ENCODE measurements at places on chromosomes 5 and 9.

- no peaks in the 10 kb centered on the region for H3K36me3 ChIP-seq
- H3K4me3 ChIP-seq, result no peak overlapping the region
- no peaks in the 10 kb centered on the region for H3K4me1 ChIP-seq
- no peaks in the 10 kb centered on the region for H3K27me3 ChIP-seq
- DNase-seq, result no peak
- H3K27ac ChIP-seq, result no peak overlapping the region
Observed at GRCh38 chr9:76592974-76593347, 134.0 kb downstream of the GCNT1 start.

GRCh38 chr5:164532235-164532900 lies 1026.9 kb downstream of the MAT2B start:
- no peak overlapping the region for H3K4me3 ChIP-seq
- H3K36me3 ChIP-seq, result no peaks in the 10 kb centered on the region
- H3K27me3 ChIP-seq, result no peaks in the 10 kb centered on the region
- H3K4me1 ChIP-seq, result no peaks in the 10 kb centered on the region
- no peak overlapping the region for H3K27ac ChIP-seq

- H3K27me3 ChIP-seq, result no peaks in the 10 kb centered on the region
- no peak for DNase-seq
- H3K36me3 ChIP-seq, result no peaks in the 10 kb centered on the region
- H3K4me3 ChIP-seq, result no peak overlapping the region
- H3K27ac ChIP-seq, result no peak overlapping the region
Observed at GRCh38 chr5:103589776-103590175, 27.2 kb upstream of the NUDT12 start.

DNA sequence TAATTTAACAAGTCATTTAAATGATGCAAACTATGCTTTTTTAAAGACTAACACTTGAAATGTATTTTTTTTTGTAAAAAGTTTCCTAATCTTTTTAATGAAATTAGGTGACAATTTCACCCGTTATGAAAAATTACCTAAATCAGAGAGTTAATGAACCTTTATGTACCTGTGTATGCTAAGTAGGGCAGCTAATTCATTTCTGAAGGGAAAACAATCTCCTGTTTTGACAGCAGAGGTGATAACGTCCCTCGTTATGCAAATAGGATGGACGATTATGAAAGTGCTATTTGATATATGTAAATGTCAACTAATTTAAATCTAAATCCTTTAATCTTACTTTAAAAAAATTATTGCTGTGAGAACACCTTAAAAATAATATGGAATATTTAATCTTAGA lies 58.8 kb downstream of the MEF2C start:
- no peak overlapping the region for H3K27ac ChIP-seq
- no peak for DNase-seq
- no peaks in the 10 kb centered on the region for H3K27me3 ChIP-seq
- H3K4me1 ChIP-seq, result peaks cover 15% of the 10 kb centered on the region
- H3K4me3 ChIP-seq, result no peak overlapping the region

DNA sequence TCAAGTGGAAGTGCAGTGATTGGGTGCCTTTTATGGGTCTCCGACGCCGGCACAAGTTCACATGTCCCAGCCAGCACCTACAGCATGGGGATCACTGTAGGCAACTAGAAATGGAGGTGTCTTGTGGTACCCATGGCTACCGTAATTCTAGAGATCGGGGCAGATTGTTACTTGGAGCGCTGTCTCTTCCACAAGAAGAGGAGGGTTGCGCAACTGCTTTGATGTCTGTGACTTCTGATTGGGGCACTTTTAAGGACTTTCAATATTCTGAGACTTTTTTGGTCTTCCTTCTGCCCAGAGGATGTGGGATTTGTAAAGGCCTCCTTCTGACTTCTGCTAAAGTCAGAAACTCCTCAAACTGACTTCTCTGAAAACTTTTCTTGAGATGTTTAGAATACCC lies 41.9 kb downstream of the GLRX start:
- no peaks in the 10 kb centered on the region for H3K27me3 ChIP-seq
- H3K27ac ChIP-seq, result no peak overlapping the region
- no peak for DNase-seq
- H3K36me3 ChIP-seq, result peaks cover 81% of the 10 kb centered on the region

GRCh38 chr9:83034587-83034986 lies 28.4 kb downstream of the RASEF start:
- H3K4me3 ChIP-seq, result no peak overlapping the region
- DNase-seq, result no peak
- no peaks in the 10 kb centered on the region for H3K27me3 ChIP-seq
- H3K27ac ChIP-seq, result no peak overlapping the region
- H3K4me1 ChIP-seq, result no peaks in the 10 kb centered on the region

DNA sequence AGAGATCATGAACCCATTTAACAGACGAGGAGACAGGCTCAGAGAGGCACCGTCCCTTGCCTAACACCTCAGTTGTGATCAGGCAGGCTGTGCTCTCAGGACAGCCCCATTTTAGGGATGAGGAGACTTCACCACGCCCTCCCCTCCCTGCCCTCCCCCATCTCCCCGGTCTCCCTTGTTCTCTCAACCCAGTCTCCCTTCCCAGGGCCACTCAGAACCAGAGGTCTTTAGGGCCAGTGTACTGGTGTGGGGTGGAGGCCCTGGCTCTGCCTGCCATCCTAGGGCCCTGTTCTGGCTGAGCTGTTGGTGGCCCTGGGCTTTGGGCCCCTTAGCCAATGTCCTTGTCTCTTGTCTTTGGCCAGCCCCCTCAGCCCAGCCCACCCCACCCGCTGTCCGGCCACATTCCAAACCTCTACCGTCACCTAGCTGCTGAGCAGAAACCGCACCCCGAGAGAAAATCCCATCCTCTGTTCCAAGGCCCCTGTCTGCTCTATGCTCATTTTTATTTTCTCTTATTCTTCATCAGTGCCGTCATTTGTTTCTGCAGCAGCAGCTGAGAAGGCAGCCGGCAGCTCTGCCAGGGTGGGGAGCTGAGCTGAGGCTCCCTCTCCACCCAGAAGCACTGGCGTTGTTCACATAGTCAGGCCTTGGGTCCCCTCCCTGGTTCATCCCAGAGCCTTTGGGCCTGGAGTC lies 33.9 kb downstream of the OLFML2A start:
- no peaks in the 10 kb centered on the region for H3K36me3 ChIP-seq
- H3K4me3 ChIP-seq, result no peak overlapping the region
- DNase-seq, result no peak
- no peaks in the 10 kb centered on the region for H3K27me3 ChIP-seq
- H3K4me1 ChIP-seq, result peaks cover 24% of the 10 kb centered on the region

DNA sequence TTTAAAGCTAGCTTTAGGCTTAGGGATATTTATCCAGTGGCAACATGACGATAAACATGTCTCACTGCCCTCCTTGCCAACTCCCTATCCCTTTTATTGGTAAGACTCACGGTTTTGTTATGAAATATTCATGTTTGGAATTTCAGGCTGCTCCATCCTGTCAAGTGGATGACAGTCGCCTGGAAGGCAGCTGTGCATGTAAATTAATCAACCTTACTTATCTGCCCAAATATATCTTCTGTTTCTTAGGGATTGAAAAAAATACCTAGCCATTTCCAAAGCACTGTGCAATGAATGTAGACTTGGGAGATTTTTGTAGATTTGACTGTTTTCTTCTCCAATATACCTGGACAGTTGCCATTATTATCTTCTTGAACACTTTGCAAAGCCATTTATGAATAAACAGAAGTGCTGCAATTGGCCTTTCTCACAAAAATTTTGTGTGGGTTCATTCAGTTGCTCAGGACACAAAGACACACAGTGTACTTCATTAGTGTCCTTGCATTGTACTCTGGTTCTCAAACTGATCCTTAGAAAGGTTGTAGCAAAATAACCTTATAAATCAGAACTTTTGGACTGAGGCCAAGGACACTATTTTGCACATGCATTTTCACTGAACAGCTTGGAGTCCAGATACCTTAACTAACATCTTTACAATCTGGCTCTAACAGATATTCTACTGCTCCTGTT lies 889.4 kb upstream of the SEMA6A start:
- H3K27ac ChIP-seq, result no peak overlapping the region
- H3K36me3 ChIP-seq, result no peaks in the 10 kb centered on the region
- no peaks in the 10 kb centered on the region for H3K4me1 ChIP-seq
- DNase-seq, result no peak

GRCh38 chr9:22108581-22109370 lies 99.7 kb upstream of the CDKN2B start:
- H3K4me1 ChIP-seq, result no peaks in the 10 kb centered on the region
- no peaks in the 10 kb centered on the region for H3K27me3 ChIP-seq
- no peak for DNase-seq
- no peak overlapping the region for H3K27ac ChIP-seq
- H3K36me3 ChIP-seq, result no peaks in the 10 kb centered on the region

DNA sequence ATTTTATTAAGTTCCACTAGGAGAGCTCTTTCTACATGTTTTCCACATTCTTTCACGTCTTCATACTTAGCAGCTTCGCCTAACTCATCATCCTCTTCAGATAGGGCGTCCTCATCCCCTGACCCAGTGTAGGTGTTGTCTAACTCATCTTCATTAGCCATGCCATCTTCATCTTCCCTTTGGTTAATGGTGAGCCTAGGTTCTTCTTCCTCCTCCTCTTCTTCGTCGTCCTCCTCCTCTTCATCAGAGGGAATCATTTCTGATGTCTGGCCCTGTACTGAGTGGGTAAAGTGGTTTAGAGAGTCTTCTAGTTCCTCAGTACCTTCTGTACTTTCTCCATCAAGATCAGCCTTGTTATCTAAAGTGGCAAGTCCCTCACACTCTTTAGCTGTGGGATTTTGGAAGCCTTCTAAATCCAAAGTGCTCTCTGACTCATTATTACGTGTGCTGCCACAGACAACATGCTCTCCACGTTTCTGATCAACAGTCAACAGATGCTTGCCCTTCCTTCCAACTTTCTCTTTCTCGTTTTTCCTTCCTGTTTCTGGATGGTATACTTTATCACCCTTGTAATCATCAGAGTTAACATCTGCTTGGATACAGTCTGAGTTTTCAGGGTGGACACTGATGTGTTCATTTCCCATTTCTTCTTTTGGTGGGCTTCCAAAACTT lies 31.1 kb downstream of the TUT7 start:
- H3K27ac ChIP-seq, result no peak overlapping the region
- no peak overlapping the region for H3K4me3 ChIP-seq
- no peaks in the 10 kb centered on the region for H3K27me3 ChIP-seq
- peaks cover 90% of the 10 kb centered on the region for H3K36me3 ChIP-seq
- DNase-seq, result no peak
